Nucleus accumbens (tissue), 56 donors: ENCODE measurements at places on chromosomes 6 and 20.

GRCh38 chr6:50610562-50610961 is 102.8 kb upstream of the TFAP2D start:
- no peak for DNase-seq

GRCh38 chr6:82364087-82365015 is 734 bp downstream of the TPBG start:
- no peak for DNase-seq

DNA sequence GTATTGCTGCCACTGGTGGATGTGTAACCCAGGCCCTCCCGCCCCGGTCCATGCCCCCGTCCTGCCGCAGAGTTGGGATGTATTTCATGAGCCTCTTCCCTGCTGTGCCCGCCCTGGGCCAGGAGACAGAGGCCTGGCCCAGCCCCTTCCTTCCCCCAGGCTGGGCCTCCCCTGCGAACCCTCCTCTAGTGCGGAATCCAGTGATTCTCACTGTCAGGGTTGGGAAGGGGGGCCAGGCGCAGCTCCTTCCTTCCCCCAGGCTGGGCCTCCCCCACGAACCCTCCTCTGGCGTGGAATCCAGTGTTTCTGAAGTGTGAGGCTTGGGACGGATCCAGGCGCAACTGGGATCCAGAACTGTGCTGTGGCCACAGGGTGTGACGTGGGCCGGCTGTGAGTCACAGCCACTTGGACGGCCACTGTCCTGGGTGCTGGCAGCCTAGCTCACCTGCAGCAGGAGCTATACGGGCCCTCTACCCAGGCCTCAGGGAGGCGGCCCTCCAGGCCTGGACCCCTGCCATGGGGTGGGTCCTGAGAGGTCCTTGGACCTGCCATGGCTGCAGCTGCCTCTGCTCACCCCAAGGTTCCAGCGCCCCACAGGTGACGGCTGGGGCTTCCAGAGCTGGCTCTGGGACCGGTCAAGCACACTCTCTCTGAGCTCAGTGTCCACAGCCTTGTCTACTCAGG is 28.3 kb downstream of the COL20A1 start:
- DNase-seq: no peak

GRCh38 chr6:140360651-140361050 is 986.2 kb upstream of the CITED2 start:
- DNase-seq: no peak

DNA sequence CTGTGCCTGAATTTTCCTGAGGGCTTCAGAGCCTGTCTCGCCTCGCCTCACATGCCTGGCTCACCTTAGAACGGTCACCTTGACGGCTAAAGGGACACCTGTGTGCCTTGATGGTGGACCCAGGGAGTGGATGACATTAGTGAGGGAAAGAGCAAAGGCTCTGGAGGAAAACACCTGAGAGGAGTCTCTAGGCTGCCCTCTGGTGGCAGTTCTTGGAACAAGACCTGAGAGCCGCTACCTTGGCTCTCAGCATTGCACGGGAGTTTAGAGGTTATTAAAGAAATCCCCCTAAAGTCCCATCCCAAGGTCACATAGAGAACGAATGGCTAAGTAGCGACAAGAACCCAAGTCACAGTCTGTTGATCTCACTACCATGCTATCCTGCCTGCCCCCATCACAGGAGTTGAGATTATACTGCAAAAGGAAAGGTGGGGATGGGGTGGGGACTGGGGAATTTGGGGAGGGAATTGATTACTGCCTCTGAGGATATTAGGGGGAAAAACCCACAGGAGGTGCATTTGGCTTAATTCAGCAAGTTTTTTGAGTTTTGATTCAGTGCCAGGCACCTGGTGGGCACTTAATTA is 7.9 kb upstream of the CDSN start:
- no peak for DNase-seq

- peak; percentile 5 for DNase-seq
Observed at GRCh38 chr6:40997234-40997957, 41.6 kb downstream of the UNC5CL start.

GRCh38 chr20:33540427-33540826 is 50.5 kb downstream of the CBFA2T2 start:
- no peak for DNase-seq

DNA sequence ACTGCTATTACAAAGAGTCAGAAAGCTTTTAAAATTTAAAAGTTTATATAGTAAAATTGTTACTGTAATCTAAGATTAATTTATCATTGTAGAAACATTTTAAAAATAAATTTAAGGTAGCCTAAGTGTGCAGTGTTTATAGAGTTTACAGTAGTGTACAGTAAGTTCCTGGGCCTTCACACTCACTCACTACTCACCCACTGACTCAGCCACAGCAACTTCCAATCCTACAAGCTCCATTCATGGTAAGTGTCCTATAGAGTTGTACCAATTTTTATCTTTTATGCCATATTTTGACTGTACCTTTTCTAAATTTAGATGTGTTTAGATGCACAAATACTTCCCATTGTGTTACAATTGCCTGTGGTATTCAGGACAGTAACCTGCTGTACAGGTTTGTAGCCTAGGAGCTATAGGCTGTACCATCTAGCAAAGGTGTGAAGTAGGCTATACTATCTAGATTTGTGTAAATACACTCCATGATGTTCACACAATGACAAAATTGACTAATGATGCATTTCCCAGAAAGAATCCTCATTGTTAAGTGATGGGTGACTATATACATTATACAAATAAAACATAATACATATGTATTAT is 10.2 kb upstream of the TMEM170B start:
- DNase-seq: no peak

DNA sequence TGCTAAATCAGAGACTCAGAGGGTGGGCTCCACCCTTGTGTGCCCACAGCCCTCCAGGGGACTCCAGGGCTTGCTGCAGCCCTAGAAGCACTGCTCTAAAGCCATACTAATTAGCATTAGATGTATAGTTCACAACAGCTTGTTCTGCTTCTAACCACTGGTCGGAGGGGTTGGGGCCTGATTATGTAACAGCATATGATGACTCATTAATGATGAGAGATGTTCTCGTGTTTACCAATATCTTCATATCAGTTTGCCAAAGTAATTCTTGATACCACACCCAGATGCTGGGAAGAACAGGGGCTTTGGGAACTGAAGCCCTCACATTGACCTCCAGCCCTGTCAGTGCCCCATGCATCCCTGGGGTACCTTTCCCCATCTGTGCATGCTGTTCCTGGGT is 104.1 kb upstream of the FOXA2 start:
- DNase-seq: no peak

- no peak for DNase-seq
Observed at GRCh38 chr6:141000917-141001316, 1131.8 kb upstream of the GJE1 start.

GRCh38 chr6:43450699-43451131 is 4.6 kb downstream of the DLK2 start:
- no peak for DNase-seq

GRCh38 chr6:122040261-122040660 is 359.2 kb upstream of the HSF2 start:
- DNase-seq: no peak

- DNase-seq: no peak
Observed at GRCh38 chr6:103734016-103734415, 1125.7 kb downstream of the HACE1 start.

GRCh38 chr6:25332655-25333071 is 53.5 kb downstream of the CARMIL1 start:
- no peak for DNase-seq

GRCh38 chr20:52731093-52731492 is 241.1 kb upstream of the TSHZ2 start:
- DNase-seq: no peak

- DNase-seq: no peak
Observed at GRCh38 chr6:106959985-106960384, 14.5 kb downstream of the CD24 start.

DNA sequence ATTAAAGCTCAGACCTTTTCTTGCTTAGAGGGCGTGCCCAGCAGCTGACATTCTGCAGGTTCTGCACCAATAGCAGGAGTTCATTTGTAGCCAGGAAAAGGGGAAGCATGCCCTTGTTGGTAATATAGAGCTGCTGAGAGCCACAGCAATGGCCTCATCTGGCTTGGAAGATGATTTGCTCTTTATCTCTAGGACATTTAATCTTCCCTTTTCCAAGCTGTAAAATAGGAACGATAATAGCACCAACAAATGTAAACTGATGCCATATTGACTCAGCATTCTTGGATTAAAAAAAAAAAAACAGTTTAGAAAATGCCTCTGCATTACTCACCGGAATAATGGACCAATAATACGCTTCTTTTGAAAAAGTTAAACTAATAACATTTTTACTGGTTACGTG is 93.4 kb upstream of the SLC2A12 start:
- DNase-seq: no peak

DNA sequence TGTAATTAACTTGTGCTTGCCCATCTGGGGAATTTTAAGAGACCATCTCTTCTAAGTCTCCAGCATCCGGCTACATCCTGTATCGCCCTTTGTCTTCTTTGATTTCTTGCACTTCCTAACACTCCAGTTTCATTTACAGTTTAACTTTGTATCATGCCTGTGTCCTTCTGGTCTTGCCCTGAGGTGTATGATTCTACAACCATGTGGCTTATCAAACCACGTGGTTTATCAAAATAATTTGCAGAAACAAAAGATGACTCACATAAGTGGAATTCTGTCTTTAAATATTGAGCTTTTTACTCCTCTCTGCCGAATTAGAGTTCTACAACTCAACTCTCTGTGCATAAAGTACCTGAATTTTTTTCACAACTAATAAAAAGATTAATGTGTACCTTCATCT is 580.7 kb downstream of the KIF16B start:
- no peak for DNase-seq

- DNase-seq: no peak
Observed at GRCh38 chr6:70956451-70957283, at the start of gene B3GAT2. Gene B3GAT2 (minus strand): TSS chr6:70957060. CDS start chr6:70956429, 631 bp downstream.

DNA sequence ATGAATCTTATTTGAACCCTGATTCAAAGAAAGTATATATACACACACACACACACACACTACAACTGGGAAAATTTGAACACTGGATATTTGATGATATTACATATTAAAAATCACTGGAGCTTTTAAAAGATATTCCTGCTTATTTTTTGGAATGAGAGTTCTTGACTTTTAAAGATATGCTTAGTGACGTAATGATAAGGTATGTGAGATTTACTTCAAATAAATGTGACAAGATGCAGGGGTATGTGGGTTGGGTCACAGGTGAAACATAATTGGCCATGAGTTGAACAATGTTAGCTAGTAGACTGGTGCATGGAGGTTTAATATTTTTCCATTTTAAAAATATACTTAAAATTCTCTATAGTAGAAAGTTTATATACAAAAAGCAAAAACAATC is 258.6 kb downstream of the CBLN4 start:
- DNase-seq: no peak

DNA sequence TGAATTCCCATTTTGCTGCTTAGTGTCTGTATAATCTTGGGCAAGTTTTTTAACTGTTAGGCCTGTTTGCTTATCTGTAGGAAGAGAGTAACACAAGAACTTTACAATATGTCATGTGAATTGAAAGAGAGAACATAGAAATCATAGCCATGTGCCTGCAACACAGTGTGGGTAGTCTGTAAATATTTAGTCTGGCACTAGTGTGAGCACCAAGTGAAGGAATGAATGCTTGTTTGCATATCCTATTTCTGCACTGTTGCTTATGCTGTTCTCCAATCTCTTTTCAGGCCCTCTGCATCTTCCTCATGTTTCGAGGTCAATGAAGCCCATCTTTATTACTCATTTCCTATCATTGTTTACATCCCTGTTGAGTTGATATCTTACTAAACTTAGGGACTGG is 49.2 kb downstream of the CBFA2T2 start:
- DNase-seq: no peak

DNA sequence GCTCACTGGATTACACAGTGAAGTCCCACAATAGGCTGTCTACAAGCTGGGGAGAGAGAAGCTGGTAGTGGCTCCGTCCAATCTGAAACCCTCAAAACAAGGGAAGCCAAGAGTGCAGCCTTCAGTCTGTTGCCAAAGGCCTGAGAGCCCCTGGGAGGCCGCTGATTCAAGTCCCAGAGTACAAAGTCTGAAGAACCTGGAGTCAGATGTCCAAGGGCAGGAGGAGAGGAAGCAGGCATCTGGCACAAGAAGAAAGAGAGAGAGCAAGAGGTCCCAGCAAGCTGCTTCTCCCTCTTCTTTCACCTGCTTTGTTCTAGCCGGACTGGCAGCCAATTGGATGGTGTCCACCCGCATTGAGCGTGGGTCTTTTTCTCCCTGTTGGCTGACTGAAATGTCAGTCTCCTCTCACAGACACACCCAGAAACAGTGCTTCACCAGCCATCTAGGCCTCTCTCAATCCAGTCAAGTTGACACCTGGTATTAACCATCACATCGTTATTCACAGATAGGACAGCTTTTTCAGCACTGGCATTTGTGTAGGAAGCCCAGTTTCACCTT is 51.2 kb downstream of the CRYBG1 start:
- no peak for DNase-seq

DNA sequence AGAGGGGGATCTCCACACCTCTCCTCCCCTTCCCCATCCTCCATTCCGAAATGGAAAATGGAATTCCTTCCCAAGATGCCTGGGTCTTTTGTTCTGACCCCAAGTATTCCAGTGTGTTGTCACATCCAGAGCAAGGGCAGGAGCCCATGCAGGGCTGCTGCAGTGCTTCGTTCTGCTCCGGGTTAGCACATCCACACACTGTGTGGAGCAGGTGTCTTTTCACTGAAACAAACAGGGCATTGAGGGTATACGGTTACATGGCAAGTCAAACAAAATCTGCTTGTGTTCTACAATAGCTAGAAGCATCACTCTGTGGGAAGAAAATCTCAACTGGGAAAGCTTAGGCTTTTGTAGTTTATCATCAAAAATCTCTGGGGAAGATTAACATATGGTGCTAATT is 56.9 kb downstream of the LYRM2 start:
- no peak for DNase-seq

DNA sequence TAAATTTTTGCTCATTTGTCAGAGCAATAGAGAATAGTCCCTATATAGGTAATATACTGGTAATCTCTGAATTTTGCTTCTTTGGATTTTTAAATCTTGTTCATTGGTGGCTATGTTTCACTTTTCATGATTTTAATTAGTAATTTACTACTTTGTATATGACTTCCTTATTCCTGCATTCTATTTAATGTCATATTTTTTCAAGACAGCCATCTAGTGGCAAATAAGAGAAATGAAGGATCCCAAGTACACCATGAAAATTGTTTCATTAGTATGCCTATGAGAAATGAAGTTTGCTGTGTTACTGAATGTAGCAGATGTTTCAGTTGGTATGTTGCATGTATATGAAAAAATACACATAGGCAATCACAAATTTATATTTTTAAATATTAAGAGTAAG is 82.4 kb downstream of the ZNF292 start:
- DNase-seq: no peak

- no peak for DNase-seq
Observed at GRCh38 chr6:157193443-157193996, 129.8 kb downstream of the TMEM242 start.

GRCh38 chr20:43842126-43843020 is 72.3 kb upstream of the TOX2 start:
- no peak for DNase-seq
